ENCODE measurements at places on chromosomes 5 and 9.

DNA sequence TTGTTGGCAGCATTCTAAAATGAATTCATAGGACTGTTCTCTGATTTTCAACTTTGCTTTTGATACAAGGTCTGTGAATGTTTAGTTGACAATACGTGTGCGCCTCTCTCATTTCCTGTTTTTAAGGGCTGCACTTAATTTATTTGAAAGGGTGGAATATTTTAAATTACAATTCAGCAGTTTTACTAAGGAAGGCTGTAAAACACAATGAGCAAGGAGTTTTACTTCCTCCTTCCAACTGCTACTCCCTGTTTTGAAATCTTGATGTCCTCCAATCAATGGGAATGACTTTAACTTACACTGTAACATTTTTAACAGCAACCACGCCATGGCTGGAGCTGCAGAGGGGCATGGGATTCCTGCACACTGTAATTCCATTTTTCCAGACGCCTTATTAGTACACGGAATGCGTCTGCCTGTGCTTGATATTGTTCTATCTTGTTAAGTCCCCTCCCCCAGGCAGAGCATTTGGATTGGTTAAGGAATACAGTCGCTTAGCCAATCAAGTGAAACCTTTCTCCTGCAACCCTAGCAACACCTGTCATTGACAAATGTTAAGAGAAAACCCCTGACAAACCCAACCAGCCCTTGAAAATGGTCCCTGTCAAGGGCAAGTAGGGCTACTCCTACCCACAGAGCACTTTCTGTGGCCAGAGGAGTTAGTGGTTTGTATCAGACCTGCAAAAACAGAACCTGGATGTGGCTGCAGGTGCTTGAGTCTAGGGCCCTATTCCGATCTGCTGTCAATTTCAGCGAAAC lies 12.5 kb upstream of the ZSWIM6 start:
- no peak for DNase-seq

DNA sequence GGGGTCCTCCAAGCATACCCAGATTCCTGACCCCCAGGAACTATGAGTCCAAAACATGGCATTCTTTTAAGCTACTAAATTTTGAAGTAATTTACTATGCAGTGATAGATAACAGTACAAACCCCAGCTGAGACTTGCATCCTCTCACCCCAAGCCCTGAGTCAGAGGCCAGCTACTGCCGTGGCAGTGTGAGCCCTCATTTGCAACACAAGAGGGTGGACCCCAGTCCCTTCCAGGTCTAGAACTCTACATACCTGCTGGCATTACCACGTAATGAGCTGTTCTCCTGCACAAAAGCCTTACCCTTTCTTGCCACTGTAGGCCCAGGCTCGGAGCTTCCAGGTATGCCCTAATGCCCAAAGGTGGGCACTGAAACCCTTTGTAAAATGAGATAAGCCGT lies 108.6 kb upstream of the ERCC6L2 start:
- DNase-seq: no peak

DNA sequence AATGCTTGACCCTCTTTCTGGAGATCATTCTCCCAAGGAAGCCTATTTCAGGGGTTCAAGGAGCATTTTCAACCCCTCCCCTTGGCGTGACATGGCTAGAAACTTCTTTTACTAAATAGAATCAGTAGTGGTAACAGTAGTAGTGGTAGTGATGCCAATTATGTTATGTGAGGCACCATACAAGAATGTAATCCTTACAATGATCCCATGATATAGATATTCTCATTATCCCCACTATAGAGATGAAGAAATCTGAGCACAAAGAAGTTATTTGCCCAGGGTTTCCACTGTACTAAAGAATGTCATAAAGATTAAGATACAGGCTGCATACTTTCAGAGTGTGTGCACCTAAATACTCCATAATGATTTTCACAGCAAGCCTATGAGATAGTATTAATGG lies 155.4 kb upstream of the CLINT1 start:
- no peak for DNase-seq

GRCh38 chr9:73497796-73498195 lies 346.1 kb downstream of the ANXA1 start:
- DNase-seq: no peak

GRCh38 chr5:140011297-140011802 lies 31.7 kb downstream of the NRG2 start:
- DNase-seq: no peak

GRCh38 chr9:70981312-70981711 lies 140.1 kb downstream of the TRPM3 start:
- DNase-seq: no peak

- DNase-seq: no peak
Observed at GRCh38 chr9:70537084-70537483, 122.6 kb upstream of the KLF9 start.

DNA sequence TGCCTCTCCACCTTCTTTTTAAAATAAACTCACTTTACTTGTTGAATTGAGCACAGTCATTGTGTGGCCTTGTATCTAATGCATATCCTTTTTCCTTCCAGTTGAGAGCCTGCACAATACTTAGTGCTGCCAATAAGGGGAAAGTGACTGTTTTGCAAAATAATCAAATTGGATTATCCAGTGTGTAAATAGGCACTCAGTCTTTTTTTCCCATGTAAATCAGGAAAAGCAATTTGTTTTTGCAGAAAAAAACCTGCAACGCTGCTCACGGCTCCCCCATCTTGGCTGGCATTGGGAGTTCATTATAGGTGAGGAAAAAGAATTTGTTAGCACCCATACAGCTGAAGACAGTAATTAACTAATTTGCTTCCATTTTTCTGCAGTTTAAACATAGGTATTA lies 299.9 kb downstream of the CSNK1G3 start:
- no peak for DNase-seq

DNA sequence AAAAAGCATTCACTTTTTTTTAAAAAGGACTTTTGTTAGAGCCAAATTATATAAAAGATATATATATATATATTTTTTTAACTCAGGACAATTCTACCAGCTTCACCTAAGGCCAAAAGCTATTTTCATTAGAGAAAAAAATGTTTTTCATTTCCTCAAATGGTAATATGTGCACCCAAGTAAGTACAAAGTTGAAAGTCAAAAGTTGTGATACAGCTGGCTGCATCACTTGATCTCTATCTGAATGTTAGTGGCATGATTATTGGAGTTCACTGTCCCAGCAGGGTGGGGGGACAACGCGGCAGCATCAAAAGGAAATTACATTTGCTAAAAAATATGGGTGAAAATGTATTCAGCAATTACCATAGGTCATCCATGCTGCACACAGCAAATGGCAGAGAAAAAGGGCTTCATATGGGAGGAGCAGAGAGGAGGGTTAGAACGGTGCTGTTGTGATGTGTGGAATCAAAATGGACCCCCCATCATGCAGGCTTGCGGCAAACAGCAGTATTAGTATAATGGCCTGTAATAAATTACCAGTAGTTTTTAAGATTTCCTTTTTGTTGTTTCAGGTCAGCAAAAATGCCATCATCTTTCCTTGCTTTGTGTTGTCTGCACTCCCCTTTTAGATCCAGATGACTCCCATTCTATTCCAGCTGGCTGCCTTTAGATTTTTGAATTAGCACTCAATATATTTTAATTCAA lies 253.7 kb downstream of the MAT2B start:
- DNase-seq: no peak

GRCh38 chr9:37336150-37336549 lies 86.3 kb upstream of the GRHPR start:
- DNase-seq: no peak

DNA sequence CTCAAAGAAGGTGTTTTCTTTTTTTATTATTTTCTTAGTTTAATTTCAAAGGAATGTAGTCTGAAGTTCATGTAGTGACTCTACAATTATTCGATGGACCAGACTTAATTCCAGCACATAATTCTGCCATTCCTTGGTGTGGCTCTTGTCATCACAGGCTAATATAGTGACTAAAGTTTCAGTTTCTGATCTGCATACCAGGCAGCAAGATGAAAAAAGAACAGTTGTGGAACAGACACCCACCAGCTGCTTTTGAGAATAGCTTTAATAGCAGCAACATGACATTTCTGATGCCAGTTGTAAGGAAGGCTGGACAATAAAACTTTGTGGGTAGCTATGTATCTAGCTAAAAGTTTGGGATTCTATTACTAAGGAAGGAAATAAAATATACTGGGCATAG lies 676.3 kb upstream of the GRAMD2B start:
- no peak for DNase-seq

- DNase-seq: no peak
Observed at GRCh38 chr9:134929193-134930158, 11.8 kb upstream of the FCN1 start.

DNA sequence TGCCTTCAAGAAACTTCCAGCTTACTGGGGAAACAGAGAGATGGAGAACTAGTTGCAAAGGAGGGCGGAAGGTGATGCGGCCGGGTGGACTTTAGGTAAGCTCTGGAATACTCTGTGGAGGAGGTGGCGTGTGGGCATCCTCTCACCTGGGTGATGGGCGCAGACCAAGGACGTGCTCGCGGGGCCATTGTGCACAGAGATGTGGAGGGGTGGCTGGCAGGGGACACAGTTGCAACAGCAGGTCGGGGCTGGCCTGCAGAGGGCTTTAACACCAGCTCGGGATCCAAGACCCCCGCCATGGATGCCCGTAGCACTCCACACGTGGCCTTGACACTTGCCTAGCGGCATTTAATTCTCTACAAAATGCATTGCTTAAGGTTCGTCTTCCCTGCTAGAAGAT lies 26.6 kb downstream of the IER5L start:
- no peak for DNase-seq

DNA sequence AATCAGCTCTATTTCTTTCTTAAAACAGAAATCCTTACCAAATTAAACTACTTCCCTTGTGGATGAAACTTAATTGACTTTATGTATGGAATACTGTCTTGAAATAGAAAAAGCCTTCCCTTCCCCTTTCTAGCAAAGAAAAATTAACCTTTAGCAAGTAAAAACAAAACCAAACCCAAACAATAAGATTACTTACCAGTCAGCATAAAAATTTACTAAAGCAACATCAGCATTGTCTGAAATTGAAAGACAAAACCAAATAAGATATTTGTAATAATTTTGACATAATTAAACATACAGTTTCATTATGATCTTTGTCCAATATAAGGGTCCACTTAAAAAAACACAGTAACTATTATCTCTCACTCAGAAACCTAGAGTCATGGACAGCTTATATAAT lies 41.2 kb downstream of the ERP44 start:
- DNase-seq: no peak

DNA sequence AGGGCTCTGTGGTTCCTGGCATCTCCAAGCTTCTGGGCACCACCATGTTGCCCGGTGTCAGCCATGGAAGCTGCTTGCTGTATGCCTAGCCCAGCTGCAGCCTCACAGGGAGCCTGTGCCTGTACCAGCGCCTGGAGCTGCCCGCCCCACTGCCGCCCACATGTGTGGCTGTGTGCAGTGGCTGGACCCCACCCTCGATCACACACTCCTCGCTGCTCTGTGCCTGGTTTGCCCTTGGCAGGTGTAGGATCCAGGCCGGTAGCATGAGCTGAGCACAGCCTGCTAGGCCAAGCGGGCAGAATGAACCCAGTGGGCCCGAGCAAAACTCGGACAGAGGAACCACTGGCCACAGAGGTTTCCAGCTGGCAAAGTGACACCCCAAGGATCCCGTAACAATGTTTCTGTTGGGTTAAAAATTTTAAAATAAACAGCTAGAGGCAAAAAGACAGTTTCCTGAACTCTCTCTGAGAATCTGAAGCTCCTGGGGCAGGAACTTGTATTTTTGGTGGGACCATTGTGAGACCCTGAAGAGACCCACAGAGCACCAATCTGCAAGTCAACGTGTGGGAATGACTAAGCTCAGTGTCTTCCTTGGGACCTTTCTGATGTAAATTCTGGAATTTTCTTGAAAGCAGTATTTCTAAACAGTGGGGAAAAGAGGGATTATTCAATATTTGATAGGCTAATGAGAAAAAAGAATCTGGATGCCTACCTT lies 73.1 kb upstream of the CCDC112 start:
- no peak for DNase-seq

- DNase-seq: no peak
Observed at GRCh38 chr9:17315341-17315740, 180.5 kb downstream of the CNTLN start.

DNA sequence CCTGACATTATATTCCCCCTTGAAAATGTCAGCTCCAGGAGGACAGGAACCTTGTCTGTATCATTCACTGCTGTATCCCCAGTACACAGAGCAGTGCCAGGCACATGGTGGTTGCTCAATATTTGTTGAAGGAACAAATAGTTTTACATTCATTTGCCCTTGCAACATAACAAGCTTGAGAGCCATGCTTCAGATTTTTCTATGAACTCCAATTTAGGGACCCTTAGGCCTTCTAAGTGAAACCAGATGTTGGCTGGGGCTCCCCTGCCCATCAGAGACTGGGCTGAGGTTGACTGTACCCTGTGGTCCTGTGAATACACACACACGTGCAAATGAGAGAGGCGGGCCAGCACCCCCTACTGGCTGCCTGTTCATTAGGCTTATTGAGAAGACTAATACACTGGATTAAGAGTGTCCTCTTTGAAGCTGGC lies 214.9 kb upstream of the WWC1 start:
- DNase-seq: no peak

DNA sequence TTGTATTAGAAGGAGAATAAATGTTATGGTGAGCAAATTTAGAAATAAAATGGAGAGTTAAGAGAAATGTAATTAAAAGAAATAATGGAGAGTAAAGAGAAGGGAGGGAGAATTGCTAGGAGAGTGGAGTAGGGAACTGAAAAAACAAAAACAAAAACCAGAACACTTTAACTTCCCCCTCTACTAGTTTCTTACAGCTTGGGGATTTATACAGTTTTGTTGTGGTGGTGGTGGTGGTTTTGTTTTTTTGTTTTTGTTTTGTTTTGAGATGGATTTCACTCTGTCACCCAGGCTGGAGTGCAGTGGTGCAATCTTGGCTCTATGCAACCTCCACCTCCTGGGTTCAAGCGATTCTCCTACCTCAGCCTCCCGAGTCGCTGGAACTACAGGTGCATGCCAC lies 322.4 kb downstream of the TMEM167A start:
- DNase-seq: no peak

DNA sequence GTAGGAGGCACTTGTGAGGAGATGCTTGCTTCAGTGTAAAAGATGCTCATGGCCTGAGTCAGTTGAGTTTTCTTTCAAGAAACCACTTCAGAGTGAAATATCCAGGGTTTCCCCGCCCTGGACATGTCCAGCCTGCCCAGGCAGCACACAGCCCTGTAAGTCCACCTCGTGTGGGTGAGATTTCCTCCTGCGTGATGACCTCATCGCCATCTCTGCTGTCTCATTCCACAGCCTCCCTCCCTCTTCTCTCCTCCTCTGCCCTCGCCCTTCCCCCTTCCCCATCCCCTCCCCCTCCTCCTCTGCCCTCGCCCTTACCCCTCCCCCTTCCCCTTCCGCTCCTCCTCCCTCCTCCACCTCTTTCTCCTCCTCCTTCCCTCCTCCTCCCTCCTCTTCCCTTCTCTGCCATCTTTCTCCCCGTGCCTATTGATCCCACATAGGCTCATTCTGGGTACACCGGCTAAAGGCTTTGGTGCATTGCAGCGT lies 34.0 kb upstream of the NCS1 start:
- DNase-seq: no peak

GRCh38 chr5:54242297-54242696 lies 68.1 kb downstream of the ARL15 start:
- DNase-seq: no peak

GRCh38 chr9:83656032-83656680 lies 33.2 kb downstream of the IDNK start:
- no peak for DNase-seq

GRCh38 chr5:127409246-127409917 lies 108.1 kb upstream of the PRRC1 start:
- DNase-seq: no peak
